ENCODE measurements at places on chromosomes 7 and 10.

GRCh38 chr7:17315974-17316373, 17.5 kb downstream of the AHR start:
- DNase-seq, result no peak

GRCh38 chr7:106731646-106732444, 70.9 kb upstream of the CCDC71L start:
- DNase-seq, result no peak

DNA sequence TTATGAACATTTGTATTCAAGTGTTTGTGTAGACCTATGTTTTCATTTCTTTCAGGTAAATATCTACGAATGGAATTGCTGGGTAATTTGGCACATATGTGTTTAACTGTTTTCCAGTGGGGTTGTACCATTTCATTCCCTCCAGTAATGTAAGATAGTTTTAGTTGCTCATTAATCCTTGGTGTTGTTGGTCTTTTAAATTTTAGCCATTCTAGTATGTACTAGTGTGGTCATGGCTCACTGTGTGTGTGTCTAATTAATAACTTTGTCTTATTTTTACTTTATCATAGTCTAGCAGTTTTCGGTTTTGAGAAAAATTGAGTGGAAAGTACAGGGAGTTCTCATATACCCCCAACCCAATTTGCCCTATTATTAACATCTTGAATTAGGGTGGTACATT, 278.8 kb downstream of the CAMK1D start:
- DNase-seq, result no peak

DNA sequence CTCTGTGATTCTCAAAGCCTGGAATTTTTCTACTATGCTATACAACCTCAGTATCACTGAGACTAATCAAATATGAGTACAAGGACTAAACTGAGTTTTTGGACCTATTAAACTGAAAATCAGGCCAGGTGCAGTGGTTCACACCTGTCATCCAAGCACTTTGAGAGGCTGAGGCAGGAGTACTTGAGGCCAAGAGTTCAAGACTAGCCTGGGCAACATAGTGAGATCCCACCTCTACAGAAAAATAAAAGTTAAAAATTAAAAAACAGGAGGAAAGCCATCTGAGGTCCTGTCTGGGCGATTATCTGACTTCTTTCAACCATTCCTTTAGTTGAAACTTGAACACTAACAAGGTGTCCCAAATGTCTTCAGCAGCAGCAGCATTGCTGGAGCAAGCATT, 7.0 kb downstream of the XRCC2 start:
- DNase-seq, result no peak

- no peak for DNase-seq
These were observed 5.2 kb upstream of the NPSR1 start for GRCh38 chr7:34652809-34653208.

DNA sequence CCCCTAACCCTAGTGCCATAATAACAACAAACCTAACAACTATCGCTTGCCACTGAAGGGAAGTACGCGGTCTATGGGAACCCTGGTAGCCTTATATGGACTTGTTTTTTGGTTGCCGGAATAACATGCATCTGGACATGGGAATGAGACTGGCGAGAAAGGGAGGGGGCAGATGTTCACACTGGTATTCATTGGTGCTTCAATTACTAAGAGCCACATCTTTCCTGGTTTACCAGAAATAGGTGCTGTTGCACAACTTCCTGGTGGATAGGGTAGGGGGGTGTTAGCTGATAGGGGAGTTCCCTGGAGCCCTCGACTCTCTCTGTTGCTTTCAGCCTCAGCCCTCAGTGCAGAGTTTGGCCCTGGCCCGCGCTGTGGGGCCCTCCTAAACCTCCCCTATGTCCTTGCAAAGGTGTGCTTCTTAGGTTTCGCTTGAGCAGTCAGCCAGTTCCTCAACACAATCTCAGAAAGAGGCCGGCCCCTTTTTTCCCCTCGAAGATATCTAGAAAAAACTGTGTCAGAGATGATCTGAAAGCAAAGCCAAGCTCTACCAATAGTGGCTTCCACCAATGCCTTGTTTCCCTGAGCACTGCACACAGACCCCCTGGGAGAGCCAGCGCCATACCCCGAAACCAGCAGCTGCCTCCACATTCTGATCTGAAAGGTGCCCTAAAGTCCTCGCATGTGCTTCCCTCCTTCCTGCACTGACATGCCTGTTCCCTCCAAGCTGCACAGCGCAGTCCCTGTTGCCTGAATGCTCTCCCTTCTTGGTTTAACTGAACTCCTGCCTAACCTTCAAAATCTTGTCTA, 13.5 kb downstream of the TBXAS1 start:
- DNase-seq, result no peak

DNA sequence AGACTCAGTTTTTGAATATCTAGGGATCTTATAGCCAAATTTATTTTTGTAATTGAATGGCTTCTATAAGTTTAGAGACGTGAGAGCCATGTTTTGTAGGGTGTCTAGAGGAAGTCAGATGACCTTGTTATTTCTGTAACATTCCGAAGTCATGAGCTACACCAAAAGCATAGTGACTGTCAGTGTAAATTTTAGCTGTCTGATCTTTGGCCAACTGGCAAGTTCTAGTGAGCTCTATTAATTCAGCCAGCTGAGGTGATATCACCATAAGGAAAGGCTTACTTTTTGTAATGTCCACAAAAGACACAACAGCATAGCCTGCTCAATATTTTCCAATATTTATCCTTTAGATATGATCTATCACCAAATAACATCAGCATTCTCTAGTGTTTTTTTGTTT, 9.9 kb upstream of the NT5C3A start:
- DNase-seq, result peak; percentile 57

GRCh38 chr7:125032943-125033342, 103.3 kb upstream of the POT1 start:
- DNase-seq, result no peak

DNA sequence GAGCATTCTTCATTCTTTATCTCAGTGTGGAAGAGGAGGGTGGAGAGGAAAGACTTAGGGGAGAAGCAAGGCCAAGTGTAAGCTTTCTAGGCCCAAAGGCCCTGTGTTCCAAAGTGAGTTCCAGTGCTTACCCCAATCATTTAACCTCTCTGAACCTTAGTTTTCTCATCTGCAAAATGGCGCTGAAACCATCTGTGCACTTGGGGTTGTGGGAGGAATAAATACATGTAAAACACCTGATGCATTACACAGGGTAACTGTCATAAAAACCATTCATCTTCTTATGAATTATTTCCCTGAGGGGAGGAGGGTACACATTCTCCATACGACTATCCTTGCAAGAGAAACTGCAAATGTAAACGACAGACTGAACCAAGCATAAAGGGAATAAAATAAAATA, 19.0 kb downstream of the PIK3AP1 start:
- DNase-seq, result no peak

GRCh38 chr10:112434988-112435619, 11.6 kb downstream of the ZDHHC6 start:
- DNase-seq, result peak; percentile 12

GRCh38 chr7:91068136-91068795, 196.0 kb upstream of the FZD1 start:
- DNase-seq, result no peak

DNA sequence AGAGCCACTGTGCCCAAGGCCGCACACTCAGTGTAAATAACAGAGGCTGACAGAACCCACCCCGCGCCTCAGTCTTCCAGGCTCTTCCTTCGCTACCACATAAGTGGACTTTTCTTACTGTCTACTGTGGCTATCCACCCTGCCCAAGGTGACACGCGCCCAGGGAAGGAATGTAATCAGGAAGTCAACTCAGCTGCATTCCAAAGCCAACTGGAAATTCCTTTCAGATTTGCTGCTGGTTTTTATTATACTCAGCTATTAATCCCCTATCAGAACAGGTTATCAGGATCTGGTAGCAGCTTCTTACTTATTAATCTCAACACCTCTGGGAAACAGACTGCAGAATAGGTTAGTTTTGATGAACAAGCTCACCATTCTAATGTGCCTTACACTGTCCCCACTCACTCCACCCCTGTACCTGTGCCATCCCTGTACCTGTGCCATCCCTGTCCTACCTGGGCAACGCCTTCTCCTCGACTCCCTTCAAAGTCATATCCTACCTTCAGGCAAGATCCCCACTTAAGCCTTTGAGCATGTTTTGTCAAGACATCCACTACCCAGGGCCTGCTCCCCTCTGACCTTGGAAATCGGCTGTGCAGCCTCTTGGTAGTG, 90.7 kb downstream of the NHLRC2 start:
- no peak for DNase-seq

GRCh38 chr7:28520074-28521015, 108.0 kb downstream of the CREB5 start:
- DNase-seq, result no peak

GRCh38 chr10:598415-599170, 90.9 kb downstream of the DIP2C start:
- peak; percentile 99 for DNase-seq

DNA sequence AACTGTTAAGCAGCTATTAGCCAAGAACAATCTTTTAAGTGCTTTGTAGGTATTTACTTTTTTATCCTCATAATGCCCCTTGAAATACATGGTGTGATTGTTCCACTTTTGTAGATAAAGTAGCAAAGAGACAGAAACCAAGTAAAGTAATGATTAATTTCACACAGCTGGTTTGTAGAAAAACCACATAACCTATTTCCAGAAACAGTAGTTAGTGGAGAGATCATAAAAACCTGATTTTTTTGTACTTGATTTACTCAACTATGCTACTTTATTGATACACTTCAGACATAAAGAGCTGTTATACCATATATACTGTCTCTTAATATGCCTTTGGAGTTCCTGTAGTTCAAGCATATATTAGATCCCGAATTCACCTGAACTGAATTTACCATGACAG, 118.4 kb downstream of the SEMA3A start:
- DNase-seq, result no peak

- no peak for DNase-seq
These were observed at the start of gene KMT2E for GRCh38 chr7:105013816-105014692. Gene KMT2E, plus strand, starts transcription at chr7:105014205. Its CDS starts 26,748 bp downstream, at chr7:105040953.

- DNase-seq, result no peak
These were observed 5.6 kb downstream of the SSC4D start for GRCh38 chr7:76403780-76404494.

DNA sequence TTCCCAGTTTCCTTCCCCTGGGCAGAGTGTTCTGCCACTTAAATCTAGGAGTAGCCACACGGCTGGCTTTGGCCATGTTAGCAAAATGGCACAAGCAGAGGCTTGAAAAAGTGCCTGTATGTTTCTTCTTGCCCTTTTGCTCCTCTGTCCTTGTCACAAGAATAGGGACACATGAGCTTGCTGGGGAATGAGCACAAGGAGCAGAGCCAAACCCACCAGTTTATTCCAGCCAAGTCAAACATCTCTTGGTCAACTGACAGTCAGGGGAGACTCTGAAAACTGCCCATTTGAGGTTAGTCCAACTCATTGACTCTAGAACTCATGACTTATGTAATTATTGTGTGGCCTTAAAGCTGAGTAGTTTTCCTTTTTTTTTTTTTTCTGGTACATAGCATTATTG, 739.7 kb upstream of the FZD8 start:
- no peak for DNase-seq

- DNase-seq, result no peak
These were observed 394.4 kb upstream of the NPVF start for GRCh38 chr7:25622695-25623094.

GRCh38 chr7:151948039-151948438, 8.2 kb upstream of the GALNTL5 start:
- no peak for DNase-seq

DNA sequence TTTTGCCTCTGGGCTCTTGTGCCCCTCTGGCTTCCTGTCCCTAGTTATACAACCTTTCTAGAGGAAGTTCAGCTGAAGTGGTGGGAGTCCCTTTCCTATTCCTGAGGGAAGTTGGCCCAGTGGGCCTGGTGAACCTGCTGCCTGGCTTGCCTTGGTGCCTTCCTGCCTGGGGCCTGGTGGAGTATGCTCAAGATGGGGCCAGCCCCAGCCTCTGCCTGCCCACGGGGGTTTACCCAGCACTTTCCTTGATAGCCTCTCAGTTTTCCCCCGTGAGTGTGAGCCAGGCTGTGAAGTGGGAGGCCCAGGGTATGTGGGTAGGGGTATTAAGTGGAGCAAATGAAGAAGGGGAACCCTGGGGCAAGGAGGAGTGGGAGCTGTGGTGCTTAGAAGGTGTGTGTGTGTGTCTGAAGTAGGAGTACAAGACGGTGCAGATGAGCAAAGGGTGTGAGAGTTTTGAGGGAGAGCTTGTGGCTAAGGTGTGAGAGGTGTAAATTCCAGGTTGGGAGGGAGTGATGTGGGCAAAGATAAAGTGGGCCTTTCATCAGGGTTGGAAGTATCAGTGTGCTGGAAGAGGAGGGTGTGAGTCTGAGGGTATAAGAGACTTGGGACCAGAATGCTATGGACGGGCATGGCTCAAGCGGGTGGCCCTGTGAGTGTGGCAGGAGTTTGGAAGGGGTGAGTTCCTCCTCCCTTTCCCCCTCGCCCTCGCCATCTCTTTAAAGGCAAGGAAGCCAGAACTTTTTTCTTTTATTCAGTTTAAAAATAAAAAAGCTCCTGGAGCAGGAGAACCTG, 10.9 kb upstream of the PAX2 start:
- DNase-seq, result no peak

DNA sequence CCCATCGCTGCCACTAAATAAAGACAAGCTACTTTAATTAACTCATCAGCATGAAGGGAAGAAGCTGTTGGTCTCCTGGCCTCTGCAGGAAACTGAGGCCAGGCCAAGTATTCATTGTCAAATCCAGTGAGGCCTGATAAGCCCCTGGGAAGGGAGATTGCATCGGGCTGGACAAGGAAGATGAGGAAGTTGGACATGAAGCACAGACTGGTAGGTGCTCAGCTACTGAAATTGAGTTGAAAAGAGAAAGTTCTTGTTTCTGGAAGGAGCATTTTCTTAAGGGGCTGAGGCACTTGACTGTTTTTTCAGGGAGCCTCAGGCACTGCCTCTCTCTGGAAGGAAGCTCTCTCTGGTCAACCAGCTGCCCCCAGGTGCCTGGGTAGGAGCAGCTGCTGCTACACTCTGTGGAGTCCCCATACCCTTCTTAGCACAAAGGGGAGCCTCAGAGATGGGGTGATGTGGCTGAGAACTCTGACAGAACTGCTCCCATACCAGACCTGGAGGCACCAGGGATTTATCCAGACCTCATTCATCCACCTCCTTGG, 90.3 kb upstream of the IKZF1 start:
- DNase-seq, result no peak

DNA sequence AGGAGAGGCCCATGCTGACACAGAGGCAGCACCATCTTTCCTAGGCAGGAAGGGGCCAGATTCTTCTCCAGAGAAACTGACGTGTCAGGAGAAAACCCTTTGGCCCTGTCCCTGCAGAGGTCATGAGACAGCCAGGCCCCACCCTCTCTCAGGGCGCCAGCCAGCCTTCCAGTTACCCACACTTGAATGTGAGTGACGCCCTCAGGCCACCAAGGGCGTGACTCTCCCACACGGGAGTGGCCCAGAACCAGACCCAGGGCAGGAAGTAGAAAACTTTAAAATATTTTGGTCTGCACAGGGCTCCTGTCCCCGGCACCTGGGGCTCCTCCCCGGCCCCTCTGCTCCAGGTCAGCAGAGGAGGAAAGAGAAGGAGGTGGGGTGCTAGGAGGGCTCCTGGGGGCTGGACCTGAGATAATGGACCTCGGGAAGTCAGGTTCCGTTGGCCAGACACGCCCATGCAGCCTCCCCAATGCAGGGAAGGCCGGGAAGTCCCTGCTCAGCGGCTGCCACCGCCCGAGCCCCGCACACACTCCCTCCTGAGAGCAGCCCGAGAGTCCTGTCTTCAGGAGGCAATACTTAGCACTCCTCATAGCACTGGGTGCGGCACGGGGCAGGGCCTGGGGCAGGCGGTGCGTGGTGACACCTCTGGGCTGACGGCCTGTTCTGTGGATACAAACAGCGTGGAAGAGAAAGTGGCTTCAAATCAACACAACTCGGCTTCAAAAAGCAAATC, 67.0 kb upstream of the CFAP46 start:
- DNase-seq, result no peak

GRCh38 chr7:6221340-6222319, 50.8 kb downstream of the CYTH3 start:
- DNase-seq, result no peak

All from BJ (cell line).